ENCODE measurements at places on chromosomes 6 and 20.
A peak's percentile ranks its signal among the peaks of the same experiment; 100 is the strongest.

DNA sequence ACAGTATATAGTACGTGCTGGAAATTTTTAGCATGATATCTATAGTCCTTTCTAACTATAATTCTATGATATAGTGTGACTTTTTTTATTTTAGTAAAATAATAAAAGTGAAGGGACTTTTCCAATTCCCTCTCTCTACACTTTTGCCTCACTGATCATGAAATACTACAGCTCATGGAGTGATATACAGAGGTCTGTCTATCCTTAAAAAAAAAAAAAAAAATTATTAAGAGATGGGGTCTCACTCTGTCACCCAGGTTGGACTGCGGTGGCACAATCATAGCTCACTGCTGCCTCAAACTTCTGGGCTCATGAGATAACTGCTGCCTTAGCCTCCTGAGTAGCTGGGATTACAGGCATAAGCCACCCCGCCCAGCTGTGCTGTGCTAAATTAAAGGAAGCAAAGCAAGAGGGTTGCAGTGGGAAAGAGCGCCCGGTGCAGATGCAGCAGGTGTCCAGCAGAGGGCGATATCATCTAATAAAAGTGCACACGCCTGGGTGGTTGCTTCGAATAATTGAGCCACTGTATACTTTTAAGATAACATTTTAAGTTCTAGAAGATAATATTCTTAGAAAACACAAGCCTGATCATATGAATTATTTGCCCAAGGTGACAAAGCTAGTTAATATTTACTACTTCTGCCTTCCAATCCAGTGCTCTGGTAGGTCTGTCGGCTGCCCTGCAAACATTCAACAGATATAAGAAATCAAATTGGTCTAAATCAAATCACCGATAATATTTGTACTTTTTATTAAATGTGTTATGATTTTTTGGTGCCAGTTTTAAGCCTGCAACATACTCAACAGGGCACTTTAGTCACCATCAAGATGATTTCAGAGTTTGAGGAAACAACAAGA lies 94.9 kb upstream of the NT5E start:
- peak; percentile 69 for DNase-seq

- DNase-seq: no peak
These were observed 35.2 kb downstream of the DOK5 start for GRCh38 chr20:54510541-54511129.

- DNase-seq: no peak
These were observed 380.3 kb downstream of the CDH26 start for GRCh38 chr20:60338556-60338955.

DNA sequence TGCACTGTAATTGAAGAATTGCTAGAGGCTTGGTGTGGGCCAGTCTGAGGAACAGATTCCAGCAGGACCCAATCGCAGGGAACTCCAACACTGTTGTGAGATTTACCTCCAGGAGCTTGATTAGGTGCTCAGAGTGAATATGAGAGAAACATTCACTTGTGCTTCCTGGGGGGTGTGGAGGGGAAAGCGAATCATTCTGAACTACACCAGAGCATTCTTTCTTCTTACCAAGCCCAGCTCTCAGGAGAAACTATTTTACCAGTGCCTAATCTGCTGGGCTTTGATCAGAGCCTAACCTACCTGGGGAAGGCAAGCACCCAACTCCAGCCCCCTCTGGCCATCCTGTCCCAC lies 7.4 kb upstream of the SIRPB1 start:
- no peak for DNase-seq

DNA sequence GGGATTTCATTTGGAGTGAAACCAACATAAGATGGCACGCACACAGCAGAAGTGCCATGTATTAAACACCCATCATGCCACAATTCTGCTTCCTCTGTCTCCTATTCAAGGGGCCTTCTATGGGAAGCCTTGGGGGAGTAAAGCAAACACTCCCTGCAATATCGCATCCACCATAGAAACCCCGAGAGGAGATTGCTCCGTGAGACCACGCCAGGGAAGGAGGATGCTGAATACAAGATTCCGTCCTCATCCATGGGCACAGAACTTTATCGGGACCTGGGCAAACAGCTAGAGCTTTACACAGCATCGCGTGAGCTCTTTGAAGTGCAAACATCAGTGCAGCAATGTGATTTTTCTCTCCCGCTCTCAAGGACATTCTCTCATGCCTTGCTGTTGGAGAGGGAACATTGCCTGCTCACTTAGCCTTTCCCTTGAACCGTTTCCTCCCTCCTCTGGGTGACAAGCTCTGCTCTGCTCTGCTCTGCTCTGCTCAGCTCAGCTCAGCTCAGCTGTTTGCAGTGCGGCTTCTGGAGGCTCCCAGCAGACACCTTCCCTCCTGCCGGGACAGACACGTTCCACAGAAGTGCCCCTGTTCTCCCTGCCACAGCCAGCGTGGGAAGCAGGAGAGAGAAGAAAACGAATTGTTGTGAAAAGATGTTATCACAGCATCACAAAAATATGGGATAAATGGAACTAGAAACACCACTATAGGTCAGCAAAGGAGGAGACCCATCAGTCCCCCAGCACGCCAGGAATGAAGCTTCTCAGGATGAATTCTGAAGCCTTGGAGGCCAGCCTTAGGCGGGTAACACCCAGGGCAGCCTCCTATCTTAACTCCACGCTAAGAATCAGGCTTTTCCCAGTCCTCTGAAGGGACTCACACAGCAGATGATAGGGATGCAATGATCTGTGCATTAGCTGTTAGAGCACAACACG lies 48.2 kb downstream of the RNASET2 start:
- DNase-seq: no peak

DNA sequence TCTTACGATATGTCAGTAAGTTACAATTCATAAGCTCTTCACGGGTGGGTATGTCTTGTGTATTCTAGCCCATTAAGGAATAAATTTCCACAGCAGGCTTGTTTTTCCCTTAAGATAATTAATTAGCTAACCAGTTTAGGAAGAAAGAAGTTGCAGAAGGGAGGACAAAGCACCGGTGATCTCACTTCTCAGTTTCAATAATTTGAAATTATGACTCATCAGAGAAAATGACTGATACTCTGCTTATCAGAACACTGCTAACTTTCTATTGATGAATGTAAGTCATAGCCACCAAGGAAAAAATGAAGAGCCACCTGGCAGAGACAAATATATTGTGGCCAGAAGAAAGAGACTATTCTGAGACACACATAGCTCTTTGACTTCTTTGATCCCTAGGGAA lies 35.0 kb upstream of the ENTPD6 start:
- DNase-seq: no peak
